ENCODE measurements at places on chromosomes 16 and 17.
A peak's percentile ranks its signal among the peaks of the same experiment; 100 is the strongest.

GRCh38 chr17:8072729-8073461 lies 14.6 kb downstream of the ALOX12B start:
- peak; percentile 65 for DNase-seq

- DNase-seq: no peak
Measured at GRCh38 chr17:2847381-2848333, 51.4 kb downstream of the RAP1GAP2 start.

DNA sequence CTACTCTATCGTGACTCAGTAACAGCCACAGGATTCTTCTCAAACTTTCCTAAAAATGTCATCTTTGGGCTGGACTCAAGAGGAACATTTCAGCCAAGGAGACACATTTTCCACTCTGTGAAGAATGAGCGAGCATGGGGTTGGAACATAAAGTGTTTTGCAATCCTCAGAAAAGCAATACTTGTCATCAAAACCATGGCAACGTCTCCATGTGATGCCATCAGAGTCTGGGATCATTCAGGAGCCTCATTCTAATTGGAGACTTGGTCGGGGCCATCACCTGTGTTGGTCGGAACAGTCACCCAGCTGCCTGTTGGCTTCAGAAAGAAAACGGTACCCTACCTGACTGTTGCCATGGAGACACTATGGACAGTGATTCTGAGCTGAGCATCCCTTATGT lies 25.5 kb downstream of the MYOCD start:
- DNase-seq: no peak

GRCh38 chr17:10879190-10879836 lies 41.4 kb upstream of the PIRT start:
- no peak for DNase-seq

DNA sequence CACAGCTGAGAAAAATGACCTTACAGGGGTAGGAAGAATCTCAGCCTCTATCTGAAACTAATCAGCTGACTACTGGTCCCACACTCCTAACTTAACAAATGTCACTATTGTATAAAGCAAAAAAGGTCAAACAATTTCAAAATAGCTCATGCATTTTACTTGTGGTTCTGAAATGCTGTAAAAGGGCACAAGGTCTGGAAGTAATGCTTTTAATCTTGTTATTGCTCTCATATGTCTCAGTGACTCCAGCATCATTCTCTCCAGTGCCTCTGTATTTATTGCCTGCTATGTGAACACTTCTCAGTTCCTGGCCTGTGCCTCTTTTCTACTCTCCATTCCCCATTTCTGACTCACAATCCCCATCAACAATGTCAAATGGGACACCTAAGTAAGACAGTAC lies 937.7 kb downstream of the CDH11 start:
- no peak for DNase-seq

DNA sequence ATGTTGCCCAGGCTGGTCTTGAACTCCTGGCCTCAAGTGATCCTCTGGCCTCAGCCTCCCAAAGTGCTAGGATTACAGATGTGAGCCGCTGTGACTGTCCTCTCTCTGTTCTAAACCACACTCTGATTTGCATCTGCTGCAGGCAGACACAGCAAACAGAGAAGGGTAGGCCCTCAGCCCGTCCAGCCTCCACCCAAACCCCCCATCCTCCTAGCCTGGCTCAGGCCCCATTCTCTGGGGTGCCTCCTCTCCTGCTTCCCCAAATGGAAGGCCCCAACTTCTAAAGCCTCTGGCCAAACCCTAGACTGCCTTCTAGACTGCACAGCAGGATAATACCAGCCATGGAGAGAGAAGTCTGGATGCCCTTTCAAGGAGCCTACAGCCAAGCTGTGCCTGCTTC lies 4.1 kb upstream of the GFAP start:
- DNase-seq: no peak

- no peak for DNase-seq
Measured at GRCh38 chr17:4180791-4181190, 37.8 kb downstream of the CYB5D2 start.

DNA sequence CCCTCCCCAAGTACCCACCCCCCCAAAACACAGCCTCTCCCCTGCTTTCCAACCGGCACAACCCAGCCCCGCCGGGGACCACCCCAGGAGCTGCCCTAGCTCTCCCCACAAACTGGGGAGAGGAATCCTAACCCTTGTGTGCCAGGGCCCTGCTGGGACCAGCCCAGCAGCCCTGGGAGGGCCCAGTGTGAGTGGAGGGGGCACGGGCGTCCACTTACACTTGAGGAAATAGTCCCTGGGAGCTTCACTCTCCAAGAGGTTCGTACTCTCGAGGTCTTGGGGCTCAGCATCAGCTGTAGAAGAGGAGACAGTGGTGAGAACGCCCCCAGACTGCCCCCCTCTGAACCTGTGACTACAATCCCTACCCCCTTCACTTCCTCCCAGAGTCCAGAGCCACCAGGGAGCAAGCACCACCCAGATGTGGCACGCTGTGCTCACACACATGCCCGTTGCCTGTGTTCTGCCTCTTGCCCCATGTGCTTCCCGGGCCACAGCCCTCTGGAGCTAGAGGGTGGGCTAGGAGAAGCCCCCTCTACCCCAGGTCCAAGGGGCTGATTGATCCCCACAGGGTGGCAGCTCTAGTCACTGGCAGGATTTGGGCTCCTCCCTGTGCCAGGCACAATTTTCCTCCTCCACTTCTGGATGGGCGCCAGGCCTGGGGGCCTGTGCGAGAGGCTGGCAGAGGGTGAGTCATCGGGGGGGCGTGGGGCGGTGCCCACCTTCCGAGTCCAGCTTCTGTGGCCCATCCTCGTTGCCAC lies 3.0 kb downstream of the TRIM47 start:
- DNase-seq: no peak

DNA sequence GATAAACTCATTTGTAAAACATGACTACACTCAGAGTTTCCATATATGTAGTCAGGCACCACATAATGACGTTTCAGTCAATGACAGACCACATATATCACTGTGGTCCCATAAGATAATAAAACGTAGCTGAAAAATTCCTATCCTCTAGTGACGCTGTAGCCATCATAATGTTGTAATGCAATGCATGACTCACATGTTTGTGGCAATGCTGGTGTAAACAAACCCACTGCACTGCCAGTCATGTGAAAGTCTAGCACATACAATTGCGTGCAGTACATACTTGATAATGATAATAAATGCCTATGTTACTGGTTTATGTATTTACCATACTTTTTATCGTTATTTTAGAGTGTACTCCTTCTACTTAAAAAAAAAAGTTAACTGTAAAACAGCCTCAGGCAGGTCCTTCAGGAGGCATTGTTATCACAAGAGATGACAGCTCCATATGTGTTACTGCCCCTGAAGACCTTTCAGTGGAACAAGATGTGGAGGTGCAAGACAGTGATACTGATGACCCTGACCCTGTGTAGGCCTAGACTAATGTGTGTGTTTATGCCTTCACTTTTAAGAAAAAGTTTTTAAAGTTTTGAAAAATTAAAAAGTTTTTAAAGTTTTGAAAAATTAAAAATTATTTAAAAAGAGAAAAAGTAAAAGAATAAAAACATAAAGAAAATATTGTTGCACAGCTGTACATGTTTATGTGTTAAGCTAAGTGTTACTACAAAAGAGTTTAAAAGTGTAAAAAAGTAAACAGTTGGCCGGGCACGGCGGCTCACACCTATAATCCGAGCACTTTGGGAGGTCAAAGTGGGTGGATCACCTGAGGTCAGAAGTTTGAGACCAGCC lies 9.0 kb downstream of the STAT5B start:
- DNase-seq: no peak

DNA sequence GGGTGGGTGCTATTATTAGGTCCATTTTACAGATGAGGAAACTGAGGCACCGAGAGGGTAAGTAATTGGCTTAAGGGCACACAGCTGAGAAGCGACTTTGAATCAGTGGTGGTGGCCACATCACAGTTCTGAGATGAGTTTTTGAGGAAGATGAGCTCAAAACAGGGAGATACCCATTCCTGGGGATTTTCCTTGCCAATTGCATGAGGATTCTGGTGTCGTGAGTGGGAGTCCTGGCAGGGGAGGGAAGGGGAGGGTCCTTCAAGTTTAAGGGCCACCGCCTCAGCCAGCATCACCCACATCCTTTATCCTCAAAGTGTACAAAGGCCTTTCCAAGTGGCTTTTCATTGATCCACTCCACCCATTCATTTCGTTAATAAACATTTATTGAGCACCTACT lies 45.3 kb downstream of the IL21R start:
- DNase-seq: no peak

- no peak for DNase-seq
Measured at GRCh38 chr17:17508019-17508535, 11.9 kb upstream of the RASD1 start.

GRCh38 chr16:72313903-72314302 lies 141.9 kb upstream of the PMFBP1 start:
- no peak for DNase-seq

DNA sequence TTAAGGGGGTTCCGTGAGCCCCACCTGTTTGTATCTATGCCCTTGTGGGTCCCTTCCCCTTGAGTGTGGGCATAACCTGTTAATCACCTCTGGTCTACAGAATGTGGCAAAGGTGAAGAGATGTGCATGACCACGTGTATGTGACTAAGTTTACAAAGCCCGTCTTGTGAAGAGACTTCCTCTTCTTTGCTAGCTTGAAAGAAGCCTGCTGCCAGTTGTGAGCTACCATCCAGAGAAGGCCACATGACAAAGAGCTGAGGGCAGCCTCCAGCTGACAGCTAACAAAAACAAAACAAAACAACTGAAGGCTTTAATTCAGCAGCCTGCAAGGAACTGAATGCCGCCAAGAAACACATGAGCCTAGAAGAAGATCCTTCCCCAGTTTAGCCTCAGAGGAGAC lies 112.0 kb downstream of the AXIN2 start:
- DNase-seq: no peak

DNA sequence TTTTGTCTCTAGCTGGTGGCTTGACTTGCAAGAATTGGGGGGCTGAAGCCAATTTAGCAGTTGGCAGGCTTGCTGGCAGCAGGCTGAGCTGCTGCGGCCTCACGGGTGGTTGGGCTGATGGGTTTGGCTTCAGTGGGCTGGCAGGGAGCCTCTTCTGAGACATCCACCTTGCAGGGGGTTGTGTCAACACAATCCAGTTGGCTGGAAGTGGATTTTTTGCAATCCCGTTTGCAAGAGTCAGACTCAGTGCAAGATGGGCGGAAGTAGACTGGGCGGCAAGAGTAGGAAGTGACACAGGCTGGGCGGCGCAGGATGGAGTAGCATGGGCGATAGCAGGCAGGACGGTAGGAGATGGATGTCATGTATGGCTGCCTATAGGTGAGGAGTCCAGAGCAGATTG lies 1.5 kb downstream of the KRTAP16-1 start:
- DNase-seq: no peak

- no peak for DNase-seq
Measured at GRCh38 chr17:32356378-32356743, 6.4 kb downstream of the ZNF207 start.

DNA sequence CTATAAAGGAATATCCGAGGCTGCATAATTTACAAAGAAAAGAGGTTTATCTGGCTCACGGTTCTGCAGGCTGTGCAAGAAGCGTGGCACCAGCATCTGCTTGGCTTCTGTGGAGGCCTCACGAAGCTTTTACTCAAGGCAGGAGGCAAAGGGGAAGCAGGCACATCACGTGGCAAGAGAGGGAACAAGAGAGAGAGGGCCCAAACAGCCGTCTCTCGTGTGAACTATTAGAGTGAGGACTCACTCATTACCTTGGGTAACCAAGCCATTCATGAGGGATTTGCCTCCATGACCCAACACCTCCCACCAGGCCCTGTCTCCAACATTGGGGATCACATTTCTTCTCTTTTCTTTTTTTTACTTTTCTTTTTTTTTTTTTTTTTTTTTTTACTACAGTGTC lies 7.5 kb upstream of the ALKBH5 start:
- no peak for DNase-seq
